Stimulated activated CD8-positive, alpha-beta memory T cell treated with anti-CD3 and anti-CD28 coated beads, Interleukin-15, amount 100 ng/mL, for 24 hours (primary cell): ENCODE measurements at places on chromosomes 7 and 10.

GRCh38 chr10:36003031-36003600, 361.0 kb upstream of the FZD8 start:
- DNase-seq, result no peak

- no peak for DNase-seq
Observed at GRCh38 chr7:73517241-73517995, 4.7 kb downstream of the BAZ1B start.

GRCh38 chr7:31874631-31875386, 187.8 kb downstream of the PPP1R17 start:
- no peak for DNase-seq

DNA sequence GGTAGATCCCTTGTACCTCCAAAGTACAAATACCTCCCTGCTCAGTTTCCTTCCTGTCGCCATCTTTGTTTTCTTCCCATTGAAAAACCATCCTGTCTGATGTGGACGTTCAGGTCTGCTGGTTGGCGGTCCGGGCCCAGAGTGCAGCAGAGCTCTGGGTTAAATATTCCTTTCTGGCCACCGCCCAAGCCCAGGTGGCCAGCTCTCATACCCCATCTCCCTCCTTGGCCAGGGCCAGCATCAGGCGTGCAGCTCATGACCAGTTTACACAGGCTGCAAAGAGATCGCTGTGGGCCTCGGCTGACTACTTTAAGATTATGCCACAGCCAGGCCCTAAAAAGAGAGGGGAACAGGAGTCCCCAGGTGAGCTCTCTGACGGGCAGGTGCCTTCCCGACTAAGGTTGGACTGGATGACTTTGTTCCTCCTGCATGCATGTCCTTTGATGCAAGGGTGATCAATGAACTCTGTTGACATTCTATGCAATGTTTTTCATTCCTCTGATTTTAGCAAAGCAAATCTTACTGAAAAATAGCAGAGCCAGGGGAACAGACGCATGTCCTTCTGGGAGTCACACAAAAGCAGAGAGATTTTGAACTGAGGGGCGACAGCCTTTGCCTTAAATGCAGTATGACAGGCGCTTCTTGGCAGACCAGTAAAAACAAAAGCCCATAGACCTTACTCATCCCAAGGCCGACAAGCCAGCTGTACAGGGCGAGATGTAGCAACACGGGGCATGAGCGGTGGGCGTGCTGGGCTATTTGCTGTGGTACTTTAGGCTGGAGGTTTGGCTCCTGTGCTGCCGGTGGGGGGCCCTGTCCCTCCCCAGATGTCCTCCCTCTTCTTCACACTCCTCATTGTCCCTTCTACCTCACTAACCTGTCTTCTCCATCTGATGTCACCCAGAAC, 33.3 kb upstream of the SH2B2 start:
- no peak for DNase-seq

- DNase-seq, result no peak
Observed at GRCh38 chr7:95246831-95247370, 77.4 kb downstream of the PON1 start.

DNA sequence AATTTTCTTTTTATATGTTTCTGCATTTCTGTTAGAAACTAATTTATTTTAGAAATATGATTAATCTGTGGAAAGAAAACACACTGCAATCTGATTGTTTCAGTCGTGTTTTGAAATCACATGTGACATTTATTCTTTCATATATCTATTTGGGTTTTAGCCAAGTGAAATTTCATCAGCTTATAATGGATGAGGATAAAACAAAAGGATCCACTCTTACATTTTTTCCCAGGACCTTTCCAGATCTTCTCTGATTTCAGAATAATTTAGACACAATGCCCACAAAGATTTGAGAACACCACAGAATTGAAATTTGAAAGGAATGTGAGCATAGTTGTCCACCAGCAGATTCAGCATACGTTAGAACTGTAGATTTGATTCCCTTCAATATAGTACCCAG, 29.1 kb downstream of the CBLL1 start:
- DNase-seq, result no peak

GRCh38 chr10:132670546-132671227, 115.3 kb downstream of the NKX6-2 start:
- no peak for DNase-seq
